CD8-positive, alpha-beta memory T cell (primary cell): ENCODE measurements at places on chromosomes 4 and X. TPM values are rescaled to one million over a fixed set of nuclear protein-coding genes. Genes with fewer than 3 reads are reported as not detected.

Gene UGT8
- 0.30 TPM for polyA plus RNA-seq

GRCh38 chr4:26812049-26812714 lies 48.5 kb upstream of the STIM2 start:
- no peak for DNase-seq

DNA sequence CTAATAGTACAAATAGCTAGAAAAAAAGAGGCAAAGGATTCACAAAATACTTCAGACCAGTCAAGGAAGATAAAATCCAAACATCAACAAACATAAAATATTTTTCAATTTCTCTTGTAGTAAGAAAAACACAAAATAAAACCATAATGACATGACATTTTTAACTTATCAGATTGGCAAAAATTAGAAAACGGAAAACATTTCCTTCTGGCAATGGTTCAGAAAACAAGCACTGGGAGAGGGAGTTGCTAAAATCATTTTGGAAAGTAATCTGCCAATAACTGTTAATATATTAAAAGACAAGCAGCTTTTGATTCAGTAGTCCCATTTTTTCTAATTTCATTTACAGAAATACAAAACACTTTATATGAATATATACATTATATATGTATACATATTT lies 26.1 kb downstream of the TKTL2 start:
- no peak for DNase-seq

Gene MAGEA9B
- polyA plus RNA-seq = not detected

DNA sequence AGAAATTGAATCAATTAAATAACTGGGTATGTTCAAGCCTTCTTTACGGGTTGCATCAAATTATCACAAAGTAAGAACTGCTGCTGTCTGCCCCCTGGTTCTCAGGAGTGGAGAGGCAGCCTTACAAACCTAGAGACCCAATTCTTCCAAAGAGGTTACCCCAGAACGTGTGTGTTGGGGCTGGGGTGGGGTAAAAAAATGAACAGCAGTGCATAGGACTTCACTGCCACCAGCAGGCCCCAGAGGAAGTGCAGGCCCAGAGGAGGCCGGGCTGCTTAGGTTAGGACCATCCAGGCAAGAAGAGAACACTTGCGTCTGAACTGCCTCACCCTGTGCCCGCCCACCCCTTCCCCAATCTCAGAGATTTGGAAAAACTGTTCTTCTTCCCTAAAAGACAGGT lies 1.5 kb upstream of the NWD2 start:
- no peak for DNase-seq

DNA sequence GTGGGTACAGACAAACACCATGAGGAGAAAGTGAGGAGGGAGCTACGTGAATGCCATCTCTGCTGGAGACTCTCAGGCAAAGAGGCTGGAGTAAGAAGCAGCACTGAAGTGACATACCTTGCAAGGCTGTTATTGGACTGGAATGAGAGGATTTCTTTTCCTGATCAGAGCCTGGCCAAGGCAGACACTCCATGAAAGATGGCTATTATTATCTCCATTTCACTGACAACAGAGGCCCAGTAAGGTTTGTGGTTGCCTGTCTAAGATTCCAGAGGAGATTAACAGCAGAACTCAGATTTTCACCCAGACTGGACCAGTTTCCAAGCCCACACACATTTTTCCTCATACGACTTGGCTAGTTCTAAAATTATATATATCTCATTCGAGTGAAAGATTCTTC lies 162.0 kb upstream of the EOLA2 start:
- no peak for DNase-seq

- no peak for DNase-seq
Measured at GRCh38 chr4:144350706-144351105, 210.2 kb upstream of the GYPA start.

DNA sequence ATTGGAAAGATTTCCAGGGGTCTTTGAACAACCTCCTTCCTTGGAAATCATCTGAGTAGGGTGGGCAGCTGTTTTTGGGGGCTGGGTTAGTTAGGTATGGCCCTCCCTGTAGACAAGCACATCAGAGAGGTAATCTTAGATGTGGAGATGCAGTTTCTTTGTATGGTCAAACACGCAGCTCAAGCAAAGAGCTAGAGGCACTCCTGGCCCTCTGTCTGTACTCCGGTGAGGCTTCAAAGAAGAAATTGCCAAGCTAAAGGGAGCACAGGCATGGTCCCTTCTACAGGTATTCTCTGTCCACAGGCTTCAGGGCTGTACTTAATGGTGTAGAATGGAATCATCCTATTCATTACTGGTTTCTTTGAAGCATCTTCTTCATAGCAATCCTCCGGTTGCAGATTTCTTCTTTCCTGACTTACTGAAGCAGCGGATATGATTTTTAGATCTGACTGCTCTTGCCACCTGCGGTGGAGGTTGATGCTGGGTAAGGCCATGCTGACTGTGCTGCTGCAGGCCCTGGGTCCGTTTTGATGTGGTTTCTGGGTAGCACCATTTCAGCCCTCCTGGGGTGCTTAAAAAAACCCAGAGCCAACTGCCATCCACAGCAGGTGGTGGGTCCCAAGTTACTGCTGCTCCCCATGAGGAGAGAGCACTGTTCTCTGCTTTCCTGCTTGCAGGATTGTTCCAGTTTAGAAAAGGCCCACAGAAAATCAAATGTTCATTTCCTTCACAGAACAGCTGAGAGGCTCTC lies 318.9 kb upstream of the GATB start:
- DNase-seq = peak; percentile 68
